ENCODE measurements at places on chromosomes 1 and 21.

GRCh38 chr1:29831500-29832117 is 595.3 kb downstream of the PTPRU start:
- DNase-seq: no peak

DNA sequence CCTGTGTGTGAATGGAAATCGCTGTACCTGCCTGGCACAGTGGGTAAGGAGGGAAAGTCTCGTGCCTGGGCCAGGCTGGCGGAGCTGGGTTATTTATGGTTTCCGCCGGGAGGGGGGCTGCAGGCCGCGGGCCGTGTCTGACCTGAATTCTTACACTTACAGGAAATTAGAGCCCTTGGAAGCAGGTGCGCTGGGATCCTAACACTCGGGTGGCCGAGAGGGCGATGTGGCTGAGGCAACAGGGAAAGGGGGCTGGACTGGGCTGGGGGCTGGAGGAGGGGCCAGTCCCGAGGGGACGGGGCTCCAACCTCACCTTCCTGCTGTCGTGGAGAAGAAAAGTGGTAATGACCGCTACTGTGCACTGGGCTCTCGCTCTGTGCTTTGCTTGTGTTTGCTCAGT is 109.4 kb upstream of the WNT4 start:
- DNase-seq: no peak

- no peak for DNase-seq
Measured at GRCh38 chr1:40636777-40637176, 28.7 kb downstream of the RIMS3 start.

- DNase-seq: no peak
Measured at GRCh38 chr1:156970017-156970416, 49.6 kb downstream of the LRRC71 start.

DNA sequence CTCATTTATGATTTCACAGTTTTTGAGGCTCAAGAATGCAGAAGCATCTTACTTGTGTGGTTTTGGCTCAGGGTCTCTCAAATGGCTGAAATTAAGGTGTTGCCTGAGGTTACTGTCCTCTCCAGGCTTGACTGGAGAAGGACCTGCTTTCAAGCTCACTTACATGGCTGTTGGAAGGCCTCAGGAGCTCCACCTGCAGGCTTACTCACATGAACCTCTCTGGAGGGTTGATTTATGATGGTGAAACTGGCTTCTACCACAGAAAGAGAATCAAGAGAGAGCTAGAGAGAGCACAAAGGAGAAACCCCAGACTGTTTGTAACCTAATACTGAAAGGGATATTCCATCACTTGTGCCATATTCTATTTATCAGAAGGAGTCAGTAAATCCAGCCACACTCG is 6.2 kb upstream of the KCNK2 start:
- DNase-seq: no peak

- DNase-seq: no peak
Measured at GRCh38 chr1:21472861-21473260, 32.9 kb downstream of the NBPF3 start.

- DNase-seq: no peak
Measured at GRCh38 chr1:116827607-116828105, 73.4 kb downstream of the CD2 start.

DNA sequence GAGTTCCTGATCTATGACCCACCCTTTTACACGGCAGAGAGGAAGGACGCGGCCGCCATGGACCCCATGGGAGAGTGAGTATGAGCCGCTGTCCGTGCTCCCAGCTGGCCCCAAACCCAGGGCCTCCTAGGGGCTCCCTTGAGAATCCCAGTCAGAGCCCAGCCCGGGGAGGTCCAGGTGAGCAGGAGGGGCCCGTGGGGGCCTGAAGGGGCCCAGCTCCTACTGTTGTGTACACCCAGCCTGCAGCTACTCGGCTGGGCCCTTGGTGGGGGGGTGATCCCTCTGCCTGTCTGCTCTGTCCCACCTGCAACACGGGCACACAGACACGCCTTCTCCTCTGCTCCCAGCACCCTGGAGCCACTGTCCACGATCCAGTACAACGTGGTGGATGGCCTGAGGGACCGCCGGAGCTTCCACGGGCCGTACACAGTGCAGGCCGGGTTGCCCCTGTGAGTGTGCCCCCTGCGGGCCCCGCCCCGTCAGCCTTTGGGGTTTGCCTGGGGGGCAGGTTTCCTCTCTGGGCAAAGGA is 28.6 kb upstream of the LRRC3 start:
- DNase-seq: no peak

GRCh38 chr1:42427240-42427639 is 28.6 kb downstream of the ZMYND12 start:
- DNase-seq: no peak

DNA sequence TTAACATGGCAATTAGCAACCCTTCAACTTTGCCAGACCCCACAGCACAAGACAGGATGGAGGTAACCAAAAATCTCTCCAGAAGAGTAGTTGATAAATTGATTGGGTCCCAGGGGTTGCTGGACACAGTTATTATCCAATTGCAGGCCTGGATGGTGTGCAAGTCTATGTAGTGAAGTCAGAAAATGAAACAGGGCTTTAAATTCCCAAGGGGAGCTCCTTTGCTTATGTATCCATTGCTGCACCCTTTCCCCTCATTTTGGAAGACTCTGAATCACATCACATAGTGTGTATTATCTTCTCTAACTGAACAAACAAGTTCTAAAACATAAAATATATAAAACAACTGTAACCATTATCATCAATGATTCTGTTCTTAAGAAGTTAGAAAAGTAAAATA is 550.2 kb downstream of the LMO4 start:
- no peak for DNase-seq
